Central memory CD8-positive, alpha-beta T cell (primary cell): ENCODE measurements at places on chromosomes 11 and 22.

DNA sequence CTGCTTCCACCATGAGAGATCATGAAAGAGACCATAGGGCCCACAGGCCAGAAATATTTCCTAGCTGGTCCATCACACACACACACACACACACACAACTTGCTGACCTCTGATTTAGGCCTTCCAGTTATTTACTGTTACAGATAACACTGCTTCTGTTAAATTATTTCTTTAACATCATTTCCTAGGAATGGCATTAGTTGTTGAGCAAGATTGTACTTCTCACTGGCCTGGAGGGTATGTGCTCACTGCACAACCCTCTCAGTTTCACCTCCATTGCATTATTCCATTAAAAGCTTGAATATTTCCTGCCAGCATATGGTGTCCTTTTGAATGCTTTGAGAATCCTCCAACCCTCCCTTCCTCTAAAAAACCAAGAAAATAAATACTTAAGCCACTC lies 104.4 kb downstream of the MICAL2 start:
- no peak for DNase-seq

DNA sequence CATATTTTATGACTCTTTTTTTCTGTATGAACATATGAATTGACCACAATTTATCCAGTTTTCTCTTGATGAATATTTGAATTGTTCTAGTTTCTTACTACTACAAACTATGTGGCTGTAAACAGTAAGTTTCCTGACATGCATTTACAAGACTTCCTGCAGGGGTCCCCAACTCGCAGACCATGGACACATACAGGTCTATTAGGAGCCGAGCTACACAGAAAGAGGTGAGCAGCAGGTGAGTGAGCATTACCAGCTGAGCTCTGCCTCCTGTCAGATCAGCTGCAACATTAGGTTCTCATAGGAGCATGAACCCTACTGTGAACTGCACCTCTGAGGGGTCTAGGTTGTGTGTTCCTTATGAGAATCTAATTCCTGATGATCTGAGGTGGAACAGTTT lies 379.4 kb downstream of the DYNC2H1 start:
- no peak for DNase-seq

DNA sequence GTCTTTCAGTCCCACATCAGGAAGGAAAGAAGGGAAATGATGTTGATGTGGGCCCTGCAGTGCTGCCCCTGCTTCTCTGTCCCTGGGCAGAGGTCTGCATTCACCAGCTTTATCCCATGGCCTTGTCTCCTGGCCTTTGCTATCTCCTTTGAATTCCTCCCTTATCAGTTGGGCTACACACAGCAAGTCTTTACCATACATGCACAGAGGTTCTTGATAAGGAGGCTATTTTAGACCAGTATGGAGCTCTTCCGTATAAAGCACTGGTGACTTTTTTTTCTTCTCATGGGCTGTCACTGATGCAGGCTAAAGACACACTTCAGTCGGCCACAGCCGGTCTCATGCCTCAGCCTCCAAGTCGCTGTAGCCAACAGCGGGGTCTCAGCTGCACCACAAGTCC lies 20.2 kb downstream of the MYO18B start:
- DNase-seq, result no peak

DNA sequence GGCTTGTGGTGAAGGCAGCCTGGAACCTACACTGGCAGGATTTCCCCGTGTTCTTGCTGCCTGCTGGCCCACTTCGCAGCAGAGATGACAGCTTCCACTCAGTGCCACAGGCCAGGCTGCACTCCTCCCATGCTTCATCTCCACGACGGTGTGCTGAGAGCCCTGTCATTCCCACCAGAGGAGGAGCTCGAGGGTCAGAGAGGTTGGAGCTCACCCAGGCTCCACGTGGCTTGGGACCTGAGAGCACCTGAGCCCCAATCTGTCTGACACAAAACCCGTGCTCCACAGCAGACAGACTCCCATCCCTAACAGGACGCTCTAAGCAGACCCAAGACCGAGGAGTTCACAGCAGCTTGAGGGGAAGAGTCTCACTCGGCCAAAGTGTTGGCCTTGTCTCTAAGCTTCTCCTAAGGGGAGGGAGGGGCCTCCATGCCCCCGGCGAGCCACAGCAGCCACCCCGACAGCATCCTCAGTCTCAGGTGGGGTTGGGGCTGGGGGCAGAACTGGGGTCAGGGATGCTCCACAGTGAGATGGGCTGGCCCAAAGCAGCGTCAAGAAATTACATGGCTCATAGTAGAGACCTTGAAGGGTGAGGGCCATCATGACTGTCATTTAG lies 10.7 kb downstream of the LRFN4 start:
- no peak for DNase-seq

- DNase-seq, result no peak
Measured at GRCh38 chr11:134613646-134614045, 201.6 kb upstream of the B3GAT1 start.

DNA sequence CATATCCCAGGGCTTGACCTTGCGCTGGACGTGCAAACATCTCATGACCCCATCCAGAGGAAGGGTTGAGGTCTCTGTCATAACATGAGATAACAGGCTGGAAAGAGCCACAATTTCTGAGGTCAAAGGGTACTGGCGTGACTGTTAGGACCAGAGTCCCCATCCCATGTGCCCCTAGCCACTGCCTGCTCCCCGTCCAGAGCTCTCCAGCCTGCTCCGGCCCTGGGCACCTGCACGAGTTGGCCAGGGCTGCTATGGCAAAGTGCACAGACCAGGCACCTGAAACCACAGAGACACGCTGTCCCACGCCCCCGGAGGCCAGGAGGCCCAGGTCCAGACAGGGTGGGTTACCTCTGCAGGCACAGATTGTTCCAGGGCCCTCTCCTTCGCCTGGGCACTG lies 58.9 kb downstream of the SHANK2 start:
- DNase-seq, result no peak

DNA sequence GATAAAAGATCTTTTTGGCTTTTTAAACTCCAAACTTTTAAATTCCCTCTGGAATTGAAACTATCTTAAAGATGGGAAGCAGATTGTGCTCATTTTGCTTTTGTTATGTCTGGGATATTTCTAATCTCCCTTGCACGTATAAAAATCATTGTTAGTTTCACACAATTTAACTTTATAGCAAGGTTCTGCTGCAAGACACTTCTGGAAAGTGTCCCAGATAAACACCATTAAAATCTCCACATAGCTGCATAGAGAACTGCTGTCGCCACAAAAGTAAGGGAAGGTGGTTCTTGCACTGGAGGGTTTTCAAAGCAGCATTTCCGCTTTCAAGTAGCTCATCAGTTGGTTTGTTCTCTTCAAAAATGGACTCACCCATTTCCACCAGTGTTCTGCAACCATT lies 11.8 kb downstream of the PTS start:
- no peak for DNase-seq

- no peak for DNase-seq
Measured at GRCh38 chr22:23774922-23775436, 2.3 kb downstream of the MMP11 start.

DNA sequence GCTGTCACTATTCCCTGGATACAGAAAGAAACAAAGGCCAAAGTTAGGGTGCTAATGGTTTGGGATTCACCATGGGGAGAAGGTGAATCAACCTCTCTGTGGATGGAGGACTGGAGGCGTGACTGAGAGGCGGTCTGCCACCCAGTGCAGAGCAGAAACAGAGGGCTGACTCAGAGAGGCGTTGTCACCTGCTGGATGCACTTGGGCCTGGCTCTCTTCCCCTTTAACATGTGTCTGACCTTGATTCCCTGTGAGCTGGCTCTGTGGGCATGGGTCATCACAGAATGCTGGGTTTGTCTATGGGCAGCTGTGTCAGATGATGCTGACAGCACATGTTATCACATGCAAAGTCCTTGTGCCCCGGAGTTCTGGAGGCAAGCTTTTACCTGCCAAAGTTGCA lies 75.9 kb downstream of the LDLRAD3 start:
- DNase-seq, result no peak

DNA sequence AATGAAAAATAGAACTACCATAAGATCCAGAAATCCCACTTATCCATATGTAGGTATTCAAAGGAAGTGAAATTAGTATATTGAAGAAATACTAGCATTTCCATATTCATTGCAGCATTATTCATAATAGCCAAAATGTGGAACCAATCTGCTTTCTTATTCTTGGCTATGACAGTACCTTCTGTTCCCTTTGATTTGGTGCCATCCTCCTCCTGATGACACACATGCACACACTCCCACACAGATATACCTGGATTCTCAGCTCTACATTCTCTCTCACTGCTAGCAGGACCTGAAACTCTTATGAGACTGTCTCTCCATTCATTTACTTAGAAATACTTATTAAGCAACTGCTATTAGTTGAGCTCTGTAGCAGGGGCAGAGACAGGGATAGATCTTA lies 582.6 kb upstream of the TENM4 start:
- DNase-seq, result no peak

DNA sequence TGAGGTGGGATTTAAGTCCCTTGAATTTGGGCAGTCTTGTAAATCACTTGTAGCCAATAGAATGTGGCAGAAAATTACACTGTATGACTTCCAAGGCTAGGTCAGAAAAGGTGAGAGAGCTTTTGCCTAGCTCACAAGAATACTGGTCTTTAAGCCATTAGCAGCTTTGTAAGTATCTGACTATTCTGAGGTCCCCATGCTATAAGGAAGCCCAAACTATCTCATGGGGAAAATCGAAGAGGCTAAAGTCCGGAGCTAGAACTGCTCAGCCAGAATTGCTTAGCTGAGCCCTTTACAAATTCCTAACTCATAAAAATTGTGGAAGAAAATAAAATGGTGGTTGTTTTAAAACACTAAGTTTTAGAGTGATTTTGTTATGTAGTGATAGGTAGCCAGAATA lies 13.0 kb downstream of the FAR1 start:
- DNase-seq, result no peak

DNA sequence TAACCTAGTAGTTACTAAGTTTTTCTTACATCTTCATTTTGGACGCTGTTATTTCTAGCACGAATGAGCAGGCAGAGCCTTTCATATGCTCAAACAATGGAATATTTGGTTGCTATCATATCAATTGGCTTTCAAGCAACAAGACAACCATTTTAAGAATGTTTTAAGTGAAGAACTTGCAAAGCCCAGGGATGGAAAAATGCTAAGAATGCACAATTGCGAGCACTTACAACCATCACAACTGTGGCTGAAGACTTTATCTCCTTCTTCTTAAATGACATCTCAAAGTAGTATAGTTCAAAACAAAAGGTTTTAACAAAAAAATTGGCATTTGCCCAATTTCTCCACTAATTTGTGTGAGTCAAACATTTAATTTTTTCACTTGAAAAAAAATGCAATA lies 8.3 kb upstream of the MMP1 start:
- no peak for DNase-seq

GRCh38 chr22:37355174-37355573 lies 72.1 kb downstream of the ELFN2 start:
- no peak for DNase-seq

DNA sequence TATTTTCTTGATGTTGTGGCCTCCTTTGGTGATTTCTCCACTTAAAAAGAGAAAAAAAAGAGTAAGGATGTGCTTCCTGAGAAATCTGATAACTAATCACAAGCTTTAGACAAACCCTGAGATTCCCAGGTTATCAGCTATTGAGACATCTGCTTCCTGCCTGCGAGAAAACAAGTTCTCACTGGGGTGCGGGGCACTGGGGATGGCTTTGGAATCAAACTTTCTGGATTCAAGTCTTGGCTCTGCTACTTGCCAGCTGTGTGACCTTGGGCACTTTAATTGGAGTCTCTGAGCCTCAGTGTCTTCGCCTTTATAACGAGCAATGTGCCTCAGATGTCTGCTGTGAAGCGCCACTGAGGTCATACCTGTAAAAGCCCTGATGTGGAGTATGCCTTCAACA lies 152.5 kb upstream of the NAV2 start:
- no peak for DNase-seq

DNA sequence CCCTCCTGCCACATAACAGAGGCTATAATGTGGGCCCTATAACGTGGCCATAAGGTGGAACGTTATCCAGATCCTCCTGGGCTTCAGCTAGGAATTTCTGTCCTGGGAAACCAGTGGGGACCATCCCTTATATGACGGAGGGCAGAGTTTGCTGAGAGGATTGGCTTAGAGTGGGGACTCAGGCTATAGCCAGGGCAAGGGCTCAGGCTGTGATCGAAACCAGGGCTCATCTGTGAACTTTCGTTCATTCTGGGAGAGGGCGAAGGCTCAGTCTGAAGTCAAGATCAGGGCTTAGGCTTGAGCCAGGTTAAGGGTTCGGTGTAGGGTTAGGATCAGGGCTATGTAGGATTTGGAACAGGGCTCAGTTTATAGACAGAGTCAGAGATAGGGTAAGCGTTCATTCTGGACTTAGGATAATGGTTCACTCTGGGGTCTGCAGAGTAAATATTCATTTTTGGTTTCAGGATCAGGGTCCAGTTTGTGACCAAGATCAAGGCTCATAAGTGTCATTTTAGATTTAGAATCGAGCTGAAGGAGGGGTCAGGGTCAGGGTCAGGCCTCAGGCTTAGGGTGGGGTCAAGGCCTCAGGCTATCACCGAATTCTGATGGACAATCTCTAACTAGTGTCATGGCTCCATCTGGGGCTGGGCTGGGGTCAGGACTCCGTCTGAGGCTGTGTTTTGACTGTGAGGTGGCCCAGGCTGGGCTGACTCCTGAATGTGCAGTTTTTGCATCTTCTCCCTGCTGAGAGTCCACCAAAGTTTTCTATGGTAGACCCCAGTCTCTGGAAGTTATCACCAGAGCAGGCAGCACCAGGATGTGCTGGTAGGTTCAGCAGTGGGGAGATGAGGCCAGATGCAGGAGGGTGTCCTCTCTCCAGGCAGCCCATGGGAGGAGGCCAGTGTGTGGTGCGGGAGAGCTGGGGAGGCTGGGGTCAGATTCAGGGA lies 33.9 kb upstream of the SOX10 start:
- DNase-seq, result no peak

DNA sequence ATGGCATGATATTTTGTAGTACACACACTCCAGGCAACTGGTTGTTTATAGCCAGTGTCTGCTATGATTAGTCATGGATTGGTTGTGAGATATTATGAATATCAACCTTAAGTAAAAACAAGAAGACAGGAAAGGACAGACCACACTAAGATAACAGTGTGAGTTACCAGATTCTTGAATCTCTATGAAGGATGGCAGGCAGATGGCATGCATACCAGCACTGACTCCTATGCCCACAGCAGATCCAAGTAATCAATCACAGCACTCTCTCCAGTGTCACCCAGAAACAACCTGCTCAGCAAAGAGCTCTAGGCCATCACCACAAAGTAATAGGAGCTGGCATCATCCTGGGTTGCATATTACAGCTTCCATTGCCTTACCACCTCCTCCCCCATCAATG lies 116.6 kb downstream of the GALNT18 start:
- DNase-seq, result no peak

DNA sequence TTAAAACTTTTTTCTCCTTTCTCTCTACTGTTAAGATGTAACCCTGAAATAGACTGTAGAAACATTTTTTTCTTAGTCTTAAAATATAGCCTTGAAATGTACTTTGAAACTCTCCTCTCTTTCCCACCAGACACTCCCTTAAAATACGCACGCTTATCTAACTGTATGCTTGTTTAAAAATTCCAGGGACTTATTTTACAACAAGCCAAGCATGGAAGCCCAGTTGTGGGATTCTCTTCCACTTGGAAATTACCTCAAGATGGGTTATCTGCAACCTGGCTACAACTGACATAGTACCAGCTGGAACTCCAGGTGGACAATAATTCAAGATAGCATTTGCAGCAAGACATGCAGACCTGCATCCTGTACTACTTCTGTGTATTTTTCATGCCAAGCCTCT lies 12.1 kb upstream of the CHORDC1 start:
- no peak for DNase-seq

- DNase-seq, result no peak
Measured at GRCh38 chr22:48832592-48832991, 995.1 kb downstream of the BRD1 start.
